ENCODE measurements at places on chromosomes 2 and 18. TPM values are rescaled to one million over a fixed set of nuclear protein-coding genes. Genes with fewer than 3 reads are reported as not detected.

DNA sequence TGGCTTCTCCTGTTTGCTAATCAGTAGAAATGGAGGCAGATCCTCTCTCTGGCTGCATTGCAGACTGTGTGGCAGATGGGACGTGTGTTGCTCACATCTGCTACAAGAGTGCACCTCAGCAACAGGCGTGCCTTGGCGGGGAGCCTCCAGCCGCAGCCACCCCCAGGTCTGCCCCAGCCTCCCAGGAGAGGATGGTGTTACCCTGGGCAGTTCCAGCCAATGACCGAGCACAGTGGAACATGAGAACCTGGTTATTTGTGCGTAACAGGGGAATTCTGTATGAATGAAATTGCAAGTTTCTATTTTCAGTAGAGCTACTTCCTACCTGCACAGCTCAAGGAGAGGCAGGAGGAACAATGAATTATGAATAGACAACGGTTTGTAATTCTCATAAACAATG lies 130.6 kb upstream of the CBLN2 start:
- no peak for DNase-seq

- DNase-seq, result no peak
Observed at GRCh38 chr2:36789181-36789804, 92.8 kb downstream of the VIT start.

DNA sequence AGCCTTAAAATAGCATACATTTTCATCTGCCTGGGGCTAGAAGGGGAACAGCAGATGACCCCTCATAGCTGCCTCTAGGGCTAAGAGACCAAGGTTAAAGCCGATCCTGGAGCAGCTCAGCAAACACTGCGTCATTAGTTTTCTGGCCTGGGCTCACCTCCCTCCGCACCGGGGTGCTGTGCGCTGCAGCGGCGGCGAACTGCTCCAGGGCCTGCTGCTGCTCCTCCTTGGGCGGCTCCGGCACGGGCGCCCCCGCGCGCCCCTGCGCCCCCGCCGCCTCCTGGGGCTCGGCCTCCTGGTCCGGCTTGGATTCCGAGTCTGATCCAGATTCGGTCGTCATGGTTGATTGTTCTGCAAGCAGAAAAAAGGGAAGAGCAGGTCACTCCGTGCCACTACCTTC lies 55.0 kb downstream of the EPB41L3 start:
- no peak for DNase-seq

- no peak for DNase-seq
Observed at GRCh38 chr2:25072606-25073005, 30.7 kb downstream of the EFR3B start.

The GALNT13 gene
- polyA plus RNA-seq, result 2.8 TPM

DNA sequence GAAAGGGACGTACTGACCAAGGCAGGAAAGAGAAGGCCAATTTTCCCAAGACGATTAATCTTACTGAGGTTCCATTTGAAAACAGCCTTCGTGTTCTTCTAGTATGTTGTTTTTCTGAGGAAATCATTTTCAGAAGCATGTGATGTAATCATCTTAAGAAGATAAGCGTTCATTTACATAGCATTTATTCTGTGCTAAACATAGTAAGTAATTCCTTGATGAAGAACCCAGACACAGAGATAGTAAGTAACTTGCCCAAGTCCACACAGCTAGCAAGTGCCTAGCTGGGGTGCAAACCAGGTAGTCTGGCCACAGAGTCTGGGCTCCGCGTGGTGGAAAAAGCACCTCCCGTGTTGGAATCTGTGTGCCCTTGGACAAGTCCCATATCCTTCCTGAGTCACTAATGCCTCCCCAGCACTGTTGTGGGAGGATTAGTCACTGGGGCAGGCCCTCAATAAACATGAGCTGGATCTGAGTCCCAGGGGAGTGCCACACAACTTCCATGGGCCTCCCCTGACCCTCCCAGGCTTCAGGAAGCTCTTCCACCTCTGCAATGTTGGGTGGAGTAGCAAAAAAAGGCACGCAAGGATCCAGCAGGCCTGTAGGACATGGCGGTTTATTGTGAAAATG lies 26.9 kb upstream of the ASAP2 start:
- DNase-seq, result no peak

The ZAP70 gene
- polyA plus RNA-seq, result 2.2 TPM

- no peak for DNase-seq
Observed at GRCh38 chr2:115910270-115910669, 1467.8 kb downstream of the DPP10 start.

GRCh38 chr2:210318486-210318885 lies 3.5 kb upstream of the MYL1 start:
- no peak for DNase-seq

The GULP1 gene
- 67.8 TPM for polyA plus RNA-seq

The ARHGAP15 gene
- polyA plus RNA-seq, result 3.7 TPM

DNA sequence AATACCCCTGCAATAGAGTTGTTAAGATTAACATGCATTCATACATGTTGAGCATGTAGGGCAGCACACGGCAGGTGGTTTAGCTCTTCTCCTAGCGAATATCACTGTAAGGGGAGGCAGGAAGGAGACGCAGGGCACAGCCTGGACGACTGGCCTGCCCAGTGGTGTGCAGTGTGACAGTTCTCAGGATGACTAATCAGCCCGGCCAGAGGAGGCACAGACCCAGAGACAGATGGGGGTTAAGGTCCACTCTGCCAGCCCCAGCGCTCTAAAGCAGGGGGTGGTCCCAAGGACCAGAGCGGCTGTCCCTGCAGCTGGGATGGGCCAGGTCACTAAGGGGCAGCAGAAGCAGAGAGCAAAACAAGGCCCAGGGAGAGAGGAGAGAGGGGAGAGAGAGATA lies 63.7 kb downstream of the RNF152 start:
- DNase-seq, result no peak

- no peak for DNase-seq
Observed at GRCh38 chr2:40028792-40029488, 249.9 kb upstream of the THUMPD2 start.

GRCh38 chr2:39380525-39381150 lies 56.4 kb downstream of the MAP4K3 start:
- DNase-seq, result no peak

GRCh38 chr2:1813371-1813770 lies 69.1 kb upstream of the PXDN start:
- no peak for DNase-seq

- DNase-seq, result no peak
Observed at GRCh38 chr2:16640001-16640700, 25.5 kb downstream of the CYRIA start.

The LYPD1 gene
- polyA plus RNA-seq, result 94.3 TPM

DNA sequence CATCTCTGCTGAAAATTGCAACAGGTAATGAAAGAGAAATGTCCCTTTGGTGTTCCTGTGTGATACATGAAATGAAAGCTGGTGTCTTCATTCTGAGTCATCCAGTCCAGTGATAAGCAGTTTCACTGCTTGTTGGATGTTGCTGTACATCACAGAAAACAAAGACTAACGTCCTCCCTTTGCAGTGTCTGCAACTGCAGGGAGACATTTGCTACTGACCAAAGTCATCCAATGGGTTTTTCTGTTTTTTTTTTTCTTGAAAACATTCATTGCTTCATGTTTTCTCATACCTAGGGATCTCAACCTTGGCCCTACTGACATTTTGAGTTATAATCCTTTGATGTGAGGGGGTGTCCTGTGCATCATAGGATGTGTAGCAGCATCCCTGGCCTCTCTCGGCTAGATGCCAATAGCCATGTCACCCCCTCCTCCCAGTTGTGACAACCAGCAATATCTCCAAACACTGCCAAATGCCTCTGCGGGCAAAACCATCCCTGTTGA lies 63.6 kb upstream of the FZD5 start:
- no peak for DNase-seq

The ARHGEF4 gene
- polyA plus RNA-seq, result 6.6 TPM

The CCBE1 gene
- 31.5 TPM for polyA plus RNA-seq

The ATOH8 gene
- polyA plus RNA-seq, result 10.3 TPM

GRCh38 chr2:76862901-76863300 lies 659.3 kb downstream of the LRRTM4 start:
- no peak for DNase-seq

The DSG2 gene
- polyA plus RNA-seq, result 55.9 TPM

- no peak for DNase-seq
Observed at GRCh38 chr2:223591596-223591995, 10.6 kb downstream of the SCG2 start.

DNA sequence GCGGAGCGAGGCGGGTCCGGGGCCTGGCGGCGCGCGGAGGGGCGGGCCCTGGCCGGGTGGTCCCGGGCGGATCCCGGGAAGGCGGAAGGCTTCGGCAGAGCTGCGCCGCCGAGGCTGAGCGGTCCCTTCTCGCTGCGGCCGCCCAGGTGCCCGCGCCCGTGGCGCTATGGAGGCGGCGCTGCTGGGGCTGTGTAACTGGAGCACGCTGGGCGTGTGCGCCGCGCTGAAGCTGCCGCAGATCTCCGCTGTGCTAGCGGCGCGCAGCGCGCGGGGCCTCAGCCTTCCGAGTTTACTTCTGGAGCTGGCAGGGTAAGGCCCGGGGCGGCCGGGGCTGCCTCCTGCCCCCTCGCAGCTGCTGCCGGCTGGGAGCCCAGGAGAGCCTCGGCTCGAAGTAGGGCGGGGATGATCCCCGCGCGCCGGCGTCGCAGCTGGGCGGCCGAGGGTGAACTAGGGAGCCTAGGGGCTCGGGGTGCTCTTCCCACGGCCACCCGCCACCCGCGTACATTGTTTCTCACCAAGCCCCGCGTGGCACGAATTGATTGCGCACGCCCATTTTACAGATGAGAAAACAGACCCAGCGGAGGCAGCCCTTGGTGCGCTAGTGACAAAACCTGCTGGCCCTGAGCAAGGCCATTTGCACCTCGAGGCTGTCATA lies at the start of gene SLC66A3:
SLC66A3 (plus strand) TSS at position 87 of the 655 bp plus-strand sequence; CDS start at position 167, 80 bp downstream.
- DNase-seq, result peak; percentile 84

DNA sequence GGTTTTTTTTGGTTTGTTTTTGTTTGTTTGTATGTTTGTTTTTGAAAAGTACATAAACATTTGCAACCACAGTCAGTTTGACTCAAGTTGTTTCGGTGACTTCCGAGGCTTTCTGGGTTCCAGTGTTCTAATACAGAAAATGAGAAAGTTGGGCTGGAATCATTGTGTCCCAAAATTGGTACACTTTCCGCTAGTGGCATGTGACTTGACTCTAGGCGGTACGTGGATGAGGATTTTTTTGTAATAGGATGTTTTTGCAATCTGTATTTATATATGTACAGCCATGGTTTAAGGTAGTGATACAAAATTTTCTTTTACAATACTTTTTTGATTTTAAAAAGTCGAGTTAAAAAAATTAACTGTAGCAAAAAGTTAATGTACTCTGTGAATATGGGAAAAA lies 1.7 kb downstream of the MFF start:
- no peak for DNase-seq

GRCh38 chr2:172845028-172845630 lies 109.5 kb downstream of the RAPGEF4 start:
- DNase-seq, result no peak

GRCh38 chr2:33665039-33665438 lies 65.9 kb upstream of the FAM98A start:
- no peak for DNase-seq

- DNase-seq, result peak; percentile 61
Observed at GRCh38 chr2:178397002-178397605, 53.9 kb downstream of the PRKRA start.

The GAREM1 gene
- 39.6 TPM for polyA plus RNA-seq

- no peak for DNase-seq
Observed at GRCh38 chr2:99096728-99097127, 44.8 kb upstream of the C2orf15 start.

- peak; percentile 86 for DNase-seq
Observed at GRCh38 chr18:66495844-66496243, 108.0 kb downstream of the CDH19 start.

DNA sequence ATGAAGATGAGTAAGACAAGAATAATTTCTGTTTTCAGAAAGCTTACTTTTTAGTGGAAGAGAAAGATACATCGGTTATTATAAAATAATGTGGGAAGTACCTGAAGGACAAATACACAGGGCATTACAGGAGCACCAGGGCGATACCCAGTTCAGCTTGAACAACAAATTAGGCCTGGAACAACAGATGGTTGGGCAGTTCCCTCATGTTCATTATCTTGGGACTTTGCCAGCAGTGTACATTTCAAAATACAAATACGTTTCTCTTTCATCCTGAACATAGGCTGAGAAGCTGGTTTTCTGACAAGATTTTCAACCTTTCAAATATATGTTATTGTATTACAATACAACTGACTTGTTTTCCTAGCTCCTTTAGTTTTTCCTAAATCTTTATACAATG lies 79.6 kb downstream of the TGIF1 start:
- DNase-seq, result no peak

DNA sequence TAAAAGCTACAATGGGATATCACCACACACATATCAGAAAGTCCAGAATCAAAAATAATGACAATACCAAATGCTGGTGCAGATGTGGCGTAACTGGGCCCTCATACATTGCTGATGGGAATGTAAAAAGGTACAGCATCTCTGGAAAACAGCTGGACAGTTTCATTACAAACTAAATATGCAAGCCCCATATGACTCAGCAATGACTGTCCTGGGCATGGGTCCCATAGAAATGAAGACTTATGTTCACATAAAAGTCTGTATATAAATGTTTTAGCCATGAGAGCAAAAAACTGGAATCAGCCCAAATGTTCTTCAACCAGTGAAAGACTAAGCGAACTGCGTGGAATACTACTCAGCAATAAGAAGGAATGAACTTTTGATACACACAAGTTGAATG lies 56.7 kb downstream of the ALPK2 start:
- DNase-seq, result no peak

The GPR39 gene
- 3.3 TPM for polyA plus RNA-seq

All from left kidney (tissue), 8 donors.